ENCODE measurements at places on chromosomes 7 and 10.

DNA sequence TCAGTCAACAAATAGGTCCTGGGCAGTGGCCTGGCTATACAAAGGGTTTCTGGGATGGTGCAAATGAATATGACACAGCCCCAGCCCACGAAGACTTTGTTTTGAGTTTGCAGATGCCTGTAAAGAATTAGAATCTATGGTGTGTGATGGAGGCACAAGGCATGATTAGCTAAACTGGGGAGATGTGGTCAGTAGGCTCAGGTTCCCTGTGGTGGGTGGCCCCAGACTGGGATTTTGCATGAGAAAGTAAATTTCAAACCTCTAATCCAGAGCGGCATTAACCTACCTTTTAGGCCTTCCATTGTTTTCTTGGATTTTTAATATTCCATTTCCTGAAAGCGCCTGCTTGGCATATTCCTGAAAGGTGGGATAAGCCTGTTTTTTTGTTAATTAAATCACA, 6.4 kb upstream of the CPA5 start:
- no peak for DNase-seq

- DNase-seq, result no peak
These were observed 594.2 kb downstream of the DNAJB6 start for GRCh38 chr7:157930926-157931466.

DNA sequence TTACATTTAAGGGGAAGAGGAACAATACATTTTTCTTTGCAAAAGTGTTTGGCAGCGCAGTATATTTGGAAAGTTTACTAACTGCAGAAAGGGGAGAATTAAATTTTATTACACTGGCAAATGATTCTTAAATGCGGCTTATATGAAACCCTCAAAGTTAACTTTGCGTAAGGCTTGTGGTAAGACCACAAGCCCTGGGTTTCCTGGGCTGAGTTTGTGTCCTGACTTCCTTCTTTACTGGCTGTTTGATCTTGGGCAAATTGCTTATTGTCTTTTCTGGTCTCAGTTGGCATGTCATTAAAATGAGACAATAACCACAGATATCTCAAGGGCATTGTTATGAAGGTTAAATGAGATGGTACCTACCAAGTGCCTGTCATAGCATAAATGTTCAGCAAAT, 106.8 kb downstream of the GLRX3 start:
- DNase-seq, result no peak

GRCh38 chr7:138352570-138353461, 107.2 kb upstream of the TRIM24 start:
- no peak for DNase-seq

- DNase-seq, result no peak
These were observed 261.4 kb downstream of the BAMBI start for GRCh38 chr10:28938745-28939144.

- DNase-seq, result no peak
These were observed 185.6 kb upstream of the LRGUK start for GRCh38 chr7:133941496-133941895.

DNA sequence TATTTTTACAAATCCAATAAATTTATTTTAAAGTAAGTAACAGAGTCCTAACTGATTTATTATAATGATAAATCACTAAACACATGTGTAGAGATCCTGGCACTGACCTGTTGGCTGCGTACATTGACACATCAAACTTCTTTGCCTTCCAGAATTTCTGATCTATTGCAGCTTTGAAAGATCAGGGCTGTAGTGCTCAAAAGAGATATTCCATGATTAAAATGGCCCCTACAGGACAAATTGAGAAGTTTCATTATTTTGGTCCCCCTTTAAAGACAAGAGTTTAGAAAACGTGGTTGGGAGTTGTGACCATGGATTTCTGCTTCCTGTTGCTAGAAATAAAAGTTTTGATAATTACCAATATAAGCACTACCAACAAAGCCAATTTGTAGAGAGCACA, 87.7 kb upstream of the PDK4 start:
- DNase-seq, result no peak

GRCh38 chr7:157864911-157865310, 528.1 kb downstream of the DNAJB6 start:
- DNase-seq, result no peak

DNA sequence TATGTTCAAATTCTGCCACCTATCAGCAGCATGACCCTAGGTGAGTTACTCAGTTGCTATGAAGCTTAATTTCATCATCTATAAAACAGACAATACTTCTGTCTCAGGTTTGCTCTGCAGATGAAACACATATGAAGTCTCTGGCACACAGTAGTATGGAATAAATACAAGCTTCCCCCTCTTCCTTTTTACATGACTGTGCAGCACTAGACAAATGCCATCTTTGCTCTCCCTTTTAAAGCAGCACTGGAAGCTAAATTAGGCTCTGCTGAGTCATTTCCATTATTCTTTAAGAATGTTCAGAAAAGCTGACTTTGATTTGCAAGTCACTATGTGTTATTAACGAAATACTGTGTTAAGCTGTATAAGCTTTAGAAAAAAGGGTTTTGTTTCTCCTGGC, 40.7 kb upstream of the ANAPC16 start:
- DNase-seq, result no peak

GRCh38 chr7:124720195-124720594, 45.4 kb downstream of the GPR37 start:
- DNase-seq, result no peak

DNA sequence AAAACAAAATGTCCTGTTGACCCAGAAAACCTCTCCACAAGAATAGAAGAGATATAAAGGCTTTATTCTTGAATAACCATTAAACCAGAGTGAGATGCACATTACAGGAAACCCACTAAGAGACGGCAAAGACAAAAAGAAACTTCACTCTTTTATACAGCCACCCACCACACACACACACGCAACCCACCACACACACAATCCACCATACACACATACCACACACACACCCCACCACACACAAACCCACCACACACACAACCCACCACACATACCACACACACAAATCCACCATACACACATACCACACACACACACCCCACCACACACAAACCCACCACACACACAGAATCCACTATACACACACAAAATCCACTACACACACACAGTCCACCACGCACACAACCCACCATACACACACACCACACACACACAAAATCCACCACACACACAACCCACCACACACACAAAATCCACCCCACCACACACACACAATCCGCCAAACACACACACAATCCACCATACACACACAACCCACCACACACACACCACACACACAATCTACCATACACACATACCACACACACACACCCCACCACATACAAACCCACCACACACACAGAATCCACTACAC, 9.5 kb upstream of the REPIN1 start:
- no peak for DNase-seq

- no peak for DNase-seq
These were observed 410.3 kb downstream of the GRM8 start for GRCh38 chr7:126842451-126842850.

DNA sequence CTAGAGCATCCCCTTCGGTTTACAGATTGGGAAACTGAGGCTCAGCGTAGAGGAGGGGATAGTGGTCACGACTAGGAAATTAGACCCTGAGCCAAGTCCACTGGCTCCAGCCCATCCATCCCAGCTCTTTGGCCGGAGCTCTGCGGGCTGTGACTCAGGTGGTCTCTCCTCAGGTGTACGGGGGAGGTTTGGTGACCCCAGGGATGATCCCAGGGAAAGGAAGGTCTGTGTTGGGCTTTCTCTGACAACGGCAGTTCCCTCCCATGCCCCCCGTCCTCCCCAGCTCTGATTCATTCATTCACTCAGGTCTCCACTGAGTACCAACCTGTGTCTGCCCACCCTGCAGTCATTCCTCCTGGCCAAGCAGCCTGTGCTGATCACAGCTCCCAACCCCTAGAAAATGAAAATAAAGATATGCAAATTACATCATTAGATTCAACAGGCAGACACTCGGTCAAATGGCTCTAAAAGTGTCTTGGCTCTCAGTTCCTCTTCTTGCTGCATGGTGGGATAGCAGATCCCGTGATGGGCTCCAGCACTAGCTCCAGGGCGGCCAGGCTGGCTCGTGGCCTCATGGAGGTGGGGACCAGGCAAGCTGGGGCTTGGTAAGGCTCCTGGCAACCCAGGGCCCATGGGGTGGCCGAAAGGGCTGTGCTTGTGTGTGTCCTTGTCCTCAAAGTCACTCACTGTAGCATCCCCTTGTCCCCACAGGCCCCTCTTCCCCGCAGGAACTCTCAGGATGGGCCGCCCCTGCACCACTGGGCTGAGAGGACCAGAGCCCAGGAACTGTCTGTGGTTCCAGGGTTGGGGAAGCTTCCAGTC, 37.8 kb downstream of the CLRN3 start:
- DNase-seq, result no peak

All from amygdala (tissue), 56 donors.